ENCODE measurements at places on chromosomes 11 and 22.

DNA sequence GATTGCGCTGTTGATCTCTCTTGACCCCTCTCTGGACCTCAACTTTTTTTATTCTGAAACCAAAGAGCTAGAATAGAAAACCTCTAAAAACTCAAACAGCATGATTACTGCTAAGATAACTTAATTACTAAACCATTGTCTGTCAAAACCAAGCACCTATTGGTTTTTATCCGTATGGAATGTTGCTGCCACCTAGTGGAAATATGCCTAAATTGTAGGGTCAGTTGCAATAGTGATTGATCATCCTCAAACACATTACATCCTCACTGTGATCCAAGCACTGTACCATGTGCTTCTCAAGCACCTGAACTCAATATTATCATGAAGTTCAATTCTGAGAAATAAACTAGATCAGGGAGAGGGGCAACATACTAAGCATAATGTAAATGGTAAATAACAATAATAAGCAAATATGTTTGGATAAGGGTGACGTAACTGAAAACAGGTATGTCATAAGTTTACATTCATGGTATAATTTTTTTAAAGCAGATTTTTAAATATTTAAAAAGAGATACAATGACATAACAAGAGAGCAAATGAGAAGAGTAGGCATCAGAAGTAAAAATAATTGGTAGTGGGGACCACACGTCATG is 3.8 kb upstream of the OR5A2 start:
- peak; percentile 2 for DNase-seq

DNA sequence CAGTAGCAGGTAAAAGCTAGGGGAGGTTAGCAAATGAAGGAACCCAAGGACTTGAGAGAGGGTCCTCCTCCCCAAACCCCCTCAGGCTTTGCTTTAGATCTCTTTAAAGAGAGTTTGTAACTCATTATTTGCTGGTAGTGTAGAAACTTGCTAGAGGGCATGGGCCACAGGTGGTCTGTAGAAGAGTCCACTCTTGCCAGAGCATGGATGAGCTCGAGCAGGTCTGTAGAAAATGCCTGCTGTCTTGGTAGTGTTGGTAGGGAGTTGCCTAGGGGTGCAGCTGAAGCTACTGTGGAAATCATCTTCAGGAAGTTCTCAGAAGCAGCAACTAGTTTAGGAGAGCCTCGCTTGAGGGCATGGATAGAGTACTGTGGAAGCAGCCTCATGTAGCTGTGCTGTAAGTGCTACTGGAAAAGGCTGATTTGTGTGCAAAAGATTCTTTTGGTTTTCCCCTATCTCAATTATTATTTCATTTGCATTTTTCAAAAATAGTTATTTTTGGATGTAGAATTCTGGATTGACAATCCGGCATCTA is 104.3 kb downstream of the TMEM135 start:
- DNase-seq, result no peak

GRCh38 chr22:27113211-27113635 is 455.8 kb downstream of the MIAT start:
- peak; percentile 97 for DNase-seq

DNA sequence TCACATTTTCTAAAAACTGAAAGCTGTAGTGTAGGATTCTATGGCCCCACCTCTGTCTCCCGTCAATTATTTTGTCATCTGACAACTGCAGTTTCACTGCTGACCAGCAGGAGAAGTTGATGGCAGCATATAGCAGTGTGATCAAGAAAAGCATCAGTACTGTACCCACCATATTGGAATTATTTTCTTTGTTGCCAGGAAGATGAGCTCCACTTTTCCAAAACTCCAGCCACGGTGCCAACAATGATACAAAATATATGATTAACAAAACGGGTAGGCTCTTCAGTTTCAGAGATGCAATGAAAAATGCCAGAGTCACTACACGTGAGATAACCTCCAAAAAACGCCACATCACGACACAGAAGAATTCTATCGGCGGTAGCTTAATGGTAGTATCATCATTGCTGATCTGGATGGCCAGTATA is 41.3 kb downstream of the XKR3 start:
- no peak for DNase-seq

GRCh38 chr11:122796128-122796717 is 42.1 kb upstream of the CRTAM start:
- no peak for DNase-seq

DNA sequence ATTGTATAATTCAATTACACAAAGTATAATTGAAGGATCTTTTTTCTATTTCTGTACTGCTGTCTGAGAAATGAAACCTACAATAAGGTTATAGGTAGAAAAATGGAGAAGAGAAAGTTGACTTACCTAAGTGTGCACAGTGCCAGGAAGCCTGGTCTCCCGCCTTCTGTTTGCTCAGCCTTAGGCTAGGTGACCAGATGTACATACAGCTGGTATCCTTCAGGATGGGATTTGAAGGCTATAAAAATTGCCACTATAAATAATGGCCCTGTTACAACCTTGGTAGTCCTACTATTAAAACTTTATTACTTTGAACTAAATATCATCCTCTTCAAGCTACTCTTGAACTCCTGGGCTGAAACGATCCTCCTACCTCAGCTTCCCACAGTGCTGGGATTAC is 19.7 kb downstream of the OR51E2 start:
- DNase-seq, result no peak

DNA sequence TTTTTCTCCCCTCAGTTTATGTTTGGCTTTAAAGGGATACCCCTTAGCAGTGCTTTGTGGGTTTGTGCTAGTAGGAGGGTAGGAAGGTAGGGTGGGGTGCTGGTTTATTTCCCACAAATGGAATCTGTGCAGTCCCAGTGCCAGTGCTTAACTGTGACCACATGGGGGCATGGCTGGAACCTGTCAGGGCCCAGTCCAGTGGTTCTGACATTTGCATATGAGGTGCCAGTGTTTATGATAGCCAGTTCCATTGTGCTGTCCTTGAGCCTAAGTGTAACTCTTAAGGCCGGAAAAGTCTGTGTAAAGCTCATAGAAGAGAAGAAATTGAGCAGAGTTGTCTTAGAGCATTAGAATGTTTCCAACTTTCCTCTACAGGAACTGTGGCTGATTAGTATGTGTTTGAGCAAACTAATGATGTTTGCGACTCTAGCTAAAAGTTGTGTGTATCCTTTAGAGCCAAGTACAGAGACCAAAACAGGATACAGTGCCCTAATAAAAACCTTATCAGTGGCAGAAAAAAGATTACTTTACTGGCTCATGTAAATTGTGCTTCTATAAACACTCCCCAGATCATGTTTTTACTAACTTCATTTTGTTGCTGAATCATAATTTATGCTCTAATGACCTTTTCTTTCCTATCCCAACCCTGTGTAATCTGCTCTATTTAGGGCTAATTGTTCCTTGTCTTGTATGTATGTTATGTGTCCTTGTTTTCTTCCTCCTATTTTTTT is 38.1 kb downstream of the DIXDC1 start:
- DNase-seq, result no peak

DNA sequence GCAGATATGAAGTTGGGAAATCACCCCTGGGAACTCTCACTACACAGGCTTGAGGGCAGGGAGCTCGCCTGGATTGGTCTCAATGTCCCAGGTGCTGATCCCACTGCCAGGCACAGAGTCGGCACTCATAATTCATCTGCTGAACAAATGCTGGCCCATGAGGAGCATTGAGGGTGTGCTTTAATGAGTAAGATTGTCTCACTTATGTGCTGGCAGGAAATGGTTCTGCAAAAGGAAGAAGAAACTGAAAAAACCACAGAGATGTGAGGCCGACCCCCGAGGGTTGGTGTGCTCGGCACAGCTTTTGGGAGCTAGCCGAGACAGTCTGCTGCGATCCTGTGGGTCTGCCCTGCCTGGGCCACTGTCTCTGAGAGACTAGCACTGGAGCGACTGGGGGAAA is 9.4 kb downstream of the PLAAT2 start:
- no peak for DNase-seq

DNA sequence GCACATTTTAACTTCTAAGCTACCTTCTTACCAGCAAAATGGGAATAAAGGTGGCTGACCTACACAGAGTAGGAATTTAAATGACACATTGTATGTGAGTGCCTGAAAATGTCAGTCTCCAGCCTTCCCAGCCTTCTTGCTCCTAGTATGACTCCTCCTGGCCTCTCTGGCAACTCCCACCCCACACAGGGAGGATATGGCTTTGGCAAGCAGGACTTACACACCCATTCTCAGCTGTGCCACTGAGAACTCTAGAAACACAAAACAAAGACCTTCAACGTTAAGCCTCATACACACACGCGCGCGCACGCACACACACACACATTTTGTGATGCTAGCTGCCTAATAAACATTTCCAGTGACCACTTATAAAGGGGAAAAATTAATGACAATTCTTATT is 65.8 kb downstream of the PACSIN2 start:
- no peak for DNase-seq

- no peak for DNase-seq
Observed at GRCh38 chr22:22841598-22841997, 46.0 kb upstream of the IGLL5 start.

DNA sequence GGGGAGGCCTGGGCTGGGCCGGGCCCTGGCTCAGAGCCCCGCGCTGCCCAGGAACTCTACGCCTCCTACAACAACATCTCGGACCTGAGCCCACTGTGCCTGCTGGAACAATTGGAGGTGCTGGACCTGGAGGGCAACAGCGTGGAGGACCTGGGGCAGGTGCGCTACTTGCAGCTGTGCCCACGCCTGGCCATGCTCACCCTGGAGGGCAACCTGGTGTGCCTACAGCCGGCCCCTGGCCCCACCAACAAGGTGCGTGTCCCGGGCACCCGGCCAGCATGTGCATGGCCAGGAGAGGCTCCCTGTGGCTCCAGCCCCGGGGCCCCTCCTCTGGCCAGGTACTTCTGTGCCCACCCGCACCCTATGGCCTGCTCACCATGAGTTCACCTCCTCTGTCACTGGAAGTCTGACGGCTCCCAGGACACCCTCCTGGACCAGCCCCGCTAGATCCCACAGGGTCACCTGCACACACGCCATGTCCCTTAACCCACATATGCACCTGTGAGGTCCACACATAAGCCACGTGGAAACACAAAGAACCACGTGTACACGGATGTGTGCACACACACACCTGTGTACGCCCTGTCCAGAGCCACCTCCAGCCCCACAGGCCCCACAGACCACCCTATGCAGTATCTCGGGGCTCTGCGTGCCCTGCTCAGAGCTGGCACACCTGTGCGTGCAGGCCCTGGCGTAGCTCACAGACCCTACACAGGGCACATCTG is 10.4 kb downstream of the LMNTD2 start:
- DNase-seq, result no peak

DNA sequence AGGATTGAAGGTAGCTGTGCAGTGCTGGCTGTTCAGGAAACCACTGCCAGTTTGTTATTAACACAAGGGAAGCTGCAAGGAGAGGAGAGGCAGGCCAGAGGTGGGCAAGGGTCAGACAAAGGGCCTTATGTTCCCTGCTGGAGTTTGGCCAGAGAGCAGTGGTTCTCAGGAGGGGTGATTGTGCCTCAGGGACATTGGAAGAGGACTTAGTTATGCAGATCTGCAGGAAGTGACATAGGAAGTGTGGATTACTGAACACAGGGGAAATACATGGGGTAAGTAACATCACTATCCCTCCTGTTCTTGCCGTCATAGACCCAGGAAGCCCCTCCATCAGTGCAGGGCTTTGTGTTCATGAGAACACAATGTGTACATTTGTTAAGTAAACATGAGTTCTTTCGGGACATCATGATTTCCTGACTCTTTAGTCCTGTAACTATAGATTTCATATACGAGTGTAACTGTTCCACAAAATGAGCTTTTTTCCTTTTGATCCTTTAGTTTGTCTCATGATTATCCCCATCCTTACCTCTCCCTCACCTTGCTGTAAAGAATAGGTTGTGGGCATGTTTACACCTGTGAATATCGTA is 5.9 kb downstream of the SRRD start:
- no peak for DNase-seq

DNA sequence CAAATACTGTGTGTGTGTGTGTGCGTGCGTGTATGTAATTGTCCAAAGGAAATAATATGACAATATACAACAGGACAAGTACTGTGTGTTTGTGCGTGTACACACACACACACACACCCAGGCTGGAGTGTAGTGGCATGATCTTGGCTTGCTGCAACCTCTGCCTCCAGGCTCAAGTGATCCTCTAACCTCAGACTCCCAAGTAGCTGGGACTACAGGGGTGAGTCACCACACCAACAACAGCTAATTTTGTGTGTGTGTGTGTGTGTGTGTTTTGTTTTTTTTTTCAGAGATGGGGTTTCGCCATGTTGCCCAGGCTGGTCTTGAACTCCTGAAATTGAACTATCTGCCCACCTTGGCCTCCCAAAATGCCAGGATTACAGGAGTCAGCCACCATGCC is 61.5 kb downstream of the NUP98 start:
- DNase-seq, result no peak

DNA sequence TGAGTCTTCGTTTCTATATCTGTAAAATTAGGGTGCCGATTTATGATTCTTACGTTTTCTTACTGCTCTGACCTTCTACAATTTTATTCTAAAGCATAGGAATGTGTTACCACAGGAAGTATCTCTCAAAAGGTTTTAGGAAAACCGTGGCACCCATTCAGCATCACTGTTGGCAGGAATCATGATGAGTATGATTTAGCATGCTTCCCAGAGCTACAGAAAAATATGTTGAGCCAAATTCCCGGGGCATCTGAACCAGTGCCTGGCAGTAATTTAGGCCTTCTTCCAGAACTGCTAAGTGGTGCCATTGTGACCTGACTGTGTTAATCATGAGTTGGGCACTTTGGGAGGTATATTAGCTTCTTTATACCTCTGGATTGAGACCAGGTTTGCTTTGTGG is 605.0 kb upstream of the RAG2 start:
- DNase-seq, result no peak

- DNase-seq, result no peak
Observed at GRCh38 chr11:118621071-118621783, 13.8 kb downstream of the PHLDB1 start.

DNA sequence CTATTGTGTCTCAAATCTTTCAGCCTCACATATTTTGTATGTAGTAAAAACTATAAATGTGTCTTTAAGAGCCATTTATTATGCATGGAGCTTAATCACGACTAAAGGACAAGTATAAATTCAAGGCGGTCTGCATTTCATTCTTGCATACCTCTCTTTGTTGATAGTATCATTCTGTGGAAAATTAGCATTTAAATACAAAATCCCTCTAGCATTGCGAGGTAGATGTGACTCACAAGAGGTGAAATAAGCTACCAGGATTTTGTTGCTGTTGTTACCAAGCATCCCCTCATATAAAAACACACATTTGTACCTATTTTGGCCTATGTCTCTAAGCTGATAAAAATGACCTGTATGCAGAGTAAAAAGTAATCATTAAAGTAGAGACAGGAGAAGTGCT is 537.4 kb upstream of the LUZP2 start:
- DNase-seq, result no peak

DNA sequence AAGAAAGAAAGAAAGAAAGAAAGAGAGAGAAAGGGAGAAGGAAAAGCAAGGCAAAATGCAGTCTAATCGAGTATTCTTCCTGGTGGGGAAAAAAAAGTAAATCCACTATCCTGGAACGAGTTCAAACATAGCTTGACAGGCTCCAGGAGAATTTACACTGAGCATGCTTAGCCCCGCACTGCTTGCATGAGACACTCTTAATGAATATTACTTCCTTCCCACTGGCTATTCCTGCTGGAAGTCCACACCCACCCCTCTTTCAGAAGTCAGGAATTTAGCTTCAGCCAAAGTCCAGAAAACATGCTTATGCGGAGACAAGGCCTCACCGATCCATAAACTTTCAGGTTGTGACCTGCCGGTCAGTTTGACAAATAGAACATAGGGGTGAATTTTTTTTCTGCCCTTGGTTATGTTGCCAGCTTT is 251.8 kb upstream of the BLID start:
- DNase-seq, result peak; percentile 11

All from GM04503 (cell line).